Fibroblast of lung (primary cell): ENCODE measurements at places on chromosomes 16 and 17. TPM values are rescaled to one million over a fixed set of nuclear protein-coding genes. Genes with fewer than 3 reads are reported as not detected.

DNA sequence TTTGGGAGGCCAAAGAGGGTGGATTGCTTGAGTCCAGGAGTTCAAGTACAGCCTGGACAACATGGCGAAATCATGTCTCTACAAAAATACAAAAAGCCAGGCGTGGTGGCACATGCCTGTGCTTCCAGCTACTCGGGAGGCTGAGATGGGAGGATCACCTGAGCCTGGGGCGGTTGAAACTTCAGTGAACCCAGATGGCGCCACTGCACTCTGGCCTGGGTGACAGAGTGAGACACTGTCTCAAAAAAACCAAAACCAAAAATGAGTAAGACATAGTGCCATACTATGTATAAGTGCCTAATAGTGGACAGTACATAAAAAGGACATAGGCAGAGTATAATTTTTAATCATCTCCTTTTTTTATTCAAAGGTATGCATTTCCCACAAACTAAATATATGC, 4.0 kb downstream of the CTC1 start:
- DNase-seq, result no peak

DNA sequence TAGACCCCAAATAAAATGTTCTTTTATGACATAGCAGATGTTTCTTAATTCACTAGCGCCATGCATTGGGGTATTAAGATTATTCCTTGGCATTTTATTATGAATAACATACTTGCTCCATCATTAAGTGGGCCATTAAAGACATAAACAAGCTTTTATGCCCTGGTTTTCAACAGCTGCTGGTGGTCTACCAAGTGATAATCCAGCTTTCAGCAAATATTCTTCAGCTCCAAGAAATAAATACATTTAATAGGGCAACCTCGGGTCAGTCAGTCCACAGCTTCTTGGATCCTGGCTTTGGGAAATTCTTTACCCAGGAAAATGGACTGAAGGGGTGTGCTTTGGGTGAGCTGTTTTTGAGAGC, 217.3 kb upstream of the IRX3 start:
- DNase-seq, result no peak

Gene ANKRD40CL
- not detected in 2 replicates for polyA plus RNA-seq

GRCh38 chr16:10514369-10515055, 65.9 kb downstream of the EMP2 start:
- peak; percentile 85 for DNase-seq

DNA sequence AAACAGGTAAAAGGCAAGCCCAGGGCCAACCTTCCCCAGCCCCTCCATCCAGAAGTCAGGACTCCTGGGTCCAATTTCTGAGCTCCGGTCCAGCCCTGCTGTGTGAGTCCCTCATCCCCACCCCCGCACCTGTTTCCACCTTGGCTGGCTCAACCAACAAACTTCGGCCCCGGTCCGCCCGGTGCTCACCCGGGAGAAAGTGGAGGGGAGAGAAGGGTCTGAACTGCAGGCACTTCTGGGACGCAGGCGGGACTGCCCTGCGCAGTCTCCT, 541 bp downstream of the RHBDF2 start:
- DNase-seq, result no peak

DNA sequence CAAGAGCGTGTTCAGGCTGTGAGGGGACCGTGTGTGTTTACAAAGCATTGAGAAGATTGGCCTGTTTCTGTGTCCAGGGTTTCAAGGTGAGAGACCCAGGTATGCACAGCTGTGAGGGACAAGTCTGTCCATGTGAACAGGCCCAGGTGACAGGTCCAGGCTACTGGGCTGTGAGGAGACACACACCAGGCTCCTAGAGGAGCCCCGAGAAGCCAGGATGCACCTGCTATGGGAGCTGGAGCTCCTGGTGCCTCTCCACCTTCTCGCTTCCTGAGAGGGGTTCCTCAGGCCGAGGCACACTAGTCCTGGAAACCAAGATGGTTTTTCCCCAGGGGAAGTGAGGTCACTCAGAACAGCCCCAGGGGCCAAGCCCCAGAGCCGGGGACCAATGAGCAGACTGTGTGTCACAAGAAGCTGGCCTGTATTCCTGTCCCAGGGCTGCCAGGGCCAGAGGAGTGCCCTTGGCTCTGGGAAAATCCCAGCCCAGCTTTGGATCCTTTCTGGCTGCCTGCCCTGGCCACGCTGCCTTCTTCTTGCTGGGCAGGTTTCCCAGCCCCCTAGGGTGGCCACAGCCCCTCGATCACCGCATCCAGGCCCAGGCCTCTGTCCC, 153.4 kb upstream of the PLCG2 start:
- DNase-seq, result no peak

Gene LAT
- 1.4 TPM in 2 replicates for polyA plus RNA-seq

GRCh38 chr16:1458336-1458976, 14.1 kb upstream of the CCDC154 start:
- DNase-seq, result no peak

GRCh38 chr16:79073566-79073965, 527.0 kb downstream of the MAF start:
- DNase-seq, result no peak

DNA sequence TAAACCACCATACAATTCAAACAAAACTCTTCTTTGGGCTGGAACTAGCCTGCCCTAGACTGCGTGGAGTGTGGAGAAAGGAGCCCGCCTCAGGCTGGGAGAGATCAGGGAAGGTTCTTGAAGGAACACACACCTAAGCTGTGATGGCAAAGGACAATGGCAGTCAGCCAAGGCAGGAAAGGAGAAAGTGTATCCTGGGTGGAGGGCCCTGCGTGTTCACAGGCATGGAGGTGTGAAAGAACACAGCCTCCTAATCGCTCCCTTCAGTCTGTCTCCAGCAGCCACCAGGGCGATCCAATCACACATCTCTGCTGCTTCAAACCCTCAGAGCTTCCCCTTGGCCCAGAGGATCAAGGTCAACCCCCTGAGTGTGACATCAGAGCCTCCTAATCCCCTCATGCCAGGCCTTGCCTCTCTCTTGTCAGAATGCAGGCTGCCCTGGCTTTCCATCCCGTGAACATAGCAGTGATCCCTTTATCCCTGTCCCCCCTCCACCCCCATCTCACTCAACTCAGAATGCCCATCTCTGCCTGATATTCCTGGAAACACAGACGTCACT, 173.0 kb downstream of the KATNIP start:
- no peak for DNase-seq

Gene ZDHHC1
- 2.3 and 2.7 TPM in 2 replicates for polyA plus RNA-seq

GRCh38 chr16:50234771-50235556, 31.4 kb upstream of the ADCY7 start:
- no peak for DNase-seq
